Fibroblast of lung (primary cell): ENCODE measurements at places on chromosomes 3 and 15.

GRCh38 chr3:13139471-13140065 is 66.3 kb upstream of the IQSEC1 start:
- no peak overlapping the region for H3K4me3 ChIP-seq
- H3K27me3 ChIP-seq = no peaks in the 10 kb centered on the region
- no peak for DNase-seq
- no peaks in the 10 kb centered on the region for H3K36me3 ChIP-seq

GRCh38 chr15:92839696-92840095 is 60.4 kb upstream of the CHD2 start:
- no peaks in the 10 kb centered on the region for H3K36me3 ChIP-seq
- H3K4me1 ChIP-seq = no peaks in the 10 kb centered on the region

DNA sequence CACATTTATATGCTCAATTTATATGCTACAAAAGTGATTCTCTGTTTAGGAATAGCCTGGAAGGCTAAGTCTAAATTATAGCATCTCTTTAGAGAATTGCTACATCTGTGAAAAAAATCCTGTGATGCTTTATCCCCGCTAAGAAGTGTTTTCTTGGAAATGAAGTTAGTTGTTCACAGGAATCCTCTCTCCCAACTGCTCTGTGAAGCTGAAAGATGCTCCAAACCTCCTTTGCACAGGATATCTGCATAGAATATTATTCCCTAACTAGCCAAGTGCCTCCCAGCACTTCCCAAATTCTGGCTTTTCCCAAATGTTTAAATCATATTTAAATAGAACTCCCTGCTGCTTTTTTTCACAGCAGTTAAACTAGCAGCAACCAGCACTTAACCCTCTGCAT is 132.2 kb downstream of the SRGAP3 start:
- no peaks in the 10 kb centered on the region for H3K27me3 ChIP-seq
- H3K27ac ChIP-seq = no peak overlapping the region
- DNase-seq = no peak
- no peak overlapping the region for H3K4me3 ChIP-seq
- H3K36me3 ChIP-seq = no peaks in the 10 kb centered on the region
- H3K4me1 ChIP-seq = no peaks in the 10 kb centered on the region

DNA sequence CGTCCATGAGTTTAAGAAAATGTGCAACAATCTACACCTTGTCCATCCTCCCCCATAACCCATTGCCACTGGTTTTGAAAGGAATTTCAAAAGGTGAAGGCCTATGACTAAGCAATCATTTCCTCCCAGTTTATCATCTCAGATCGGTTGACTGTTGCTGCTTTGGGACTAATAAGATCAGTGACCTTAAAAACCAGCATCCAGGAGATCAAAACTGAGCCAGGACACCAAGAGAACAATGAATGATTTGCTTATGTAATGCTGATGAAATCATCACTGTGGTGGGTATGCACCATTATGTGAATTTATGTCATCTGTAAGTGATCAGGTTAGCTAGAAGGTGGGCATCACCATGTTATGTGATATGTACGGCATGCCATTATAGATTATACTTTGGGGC is 195.5 kb downstream of the SSR3 start:
- no peak overlapping the region for H3K4me3 ChIP-seq
- no peak overlapping the region for H3K27ac ChIP-seq
- no peak for DNase-seq
- no peaks in the 10 kb centered on the region for H3K4me1 ChIP-seq
- H3K36me3 ChIP-seq = no peaks in the 10 kb centered on the region
